ENCODE measurements at places on chromosomes 4 and X.

DNA sequence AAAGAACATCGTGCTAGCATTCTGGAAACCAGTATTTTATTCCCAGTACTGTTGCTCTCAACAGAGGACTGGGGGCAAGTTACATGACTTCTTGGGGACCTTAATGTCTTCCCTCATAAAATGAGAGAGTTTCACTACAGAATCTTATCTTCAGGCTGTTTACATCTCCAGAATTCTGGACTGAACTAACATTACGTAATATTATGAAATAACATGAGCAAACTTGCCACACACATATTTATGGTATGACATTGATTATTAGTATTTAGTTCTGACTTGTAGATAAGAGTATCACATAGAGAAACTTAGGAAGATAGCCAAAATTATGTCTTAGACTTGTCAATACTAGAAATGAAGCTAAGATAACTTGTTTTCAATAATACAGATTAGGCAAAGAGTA is 68.0 kb downstream of the NFKB1 start:
- no peak for DNase-seq

GRCh38 chr4:75916091-75916661 is 13.9 kb upstream of the PPEF2 start:
- DNase-seq: no peak

GRCh38 chr4:148258535-148258934 is 183.7 kb downstream of the NR3C2 start:
- DNase-seq: no peak

- no peak for DNase-seq
These were observed 514.7 kb downstream of the PCDH7 start for GRCh38 chr4:31234901-31235300.

DNA sequence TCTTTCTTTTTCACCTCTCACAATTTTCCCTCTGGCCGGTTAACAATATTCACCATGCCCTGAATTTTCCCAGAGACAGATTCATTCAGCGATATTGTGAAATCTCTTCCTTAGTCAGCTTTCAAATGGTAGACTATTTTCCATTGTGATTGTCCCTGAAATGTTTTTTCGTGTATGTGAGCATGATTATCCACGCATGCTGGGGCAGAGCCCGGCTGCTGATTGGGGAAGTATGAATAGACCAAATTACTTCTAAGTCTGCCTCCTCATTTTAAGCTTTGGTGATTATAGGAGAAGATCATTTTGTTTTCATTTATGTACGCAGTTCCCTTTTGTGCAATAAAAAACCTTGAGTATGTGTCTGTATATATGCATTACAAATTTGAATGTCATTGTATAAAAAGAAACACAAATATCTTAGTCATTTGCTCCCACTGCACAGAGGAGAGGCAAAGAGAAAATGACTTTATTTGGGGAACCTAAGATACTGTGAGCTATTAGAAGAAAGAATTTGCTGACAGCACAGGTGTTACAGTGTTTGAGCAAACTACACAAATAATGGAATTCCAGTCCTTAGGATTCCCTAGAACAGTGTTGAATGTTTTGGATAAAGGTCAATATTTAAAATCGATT is 11.3 kb downstream of the DTHD1 start:
- DNase-seq: no peak

DNA sequence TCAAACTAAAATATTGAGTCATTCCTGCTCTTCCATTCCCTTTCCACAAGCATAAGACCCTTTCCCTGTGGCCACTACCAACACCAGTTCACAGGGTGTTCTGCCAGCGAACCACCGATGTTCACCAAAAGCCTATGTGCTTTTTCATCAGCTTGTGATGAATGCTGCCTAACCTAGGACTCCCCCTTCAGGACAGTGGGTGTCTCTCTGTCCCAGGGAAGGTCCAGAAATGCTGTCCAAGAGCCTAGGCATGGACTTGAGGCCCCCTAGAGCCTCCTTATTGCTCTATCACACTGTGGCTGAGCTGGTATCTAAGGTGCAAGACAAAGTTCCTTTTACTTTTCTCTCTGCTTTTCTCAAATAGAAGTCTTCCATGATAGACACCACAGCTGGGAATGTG is 1015.6 kb downstream of the PCDH19 start:
- no peak for DNase-seq

GRCh38 chr4:105996845-105997244 is 101.6 kb downstream of the NPNT start:
- no peak for DNase-seq

DNA sequence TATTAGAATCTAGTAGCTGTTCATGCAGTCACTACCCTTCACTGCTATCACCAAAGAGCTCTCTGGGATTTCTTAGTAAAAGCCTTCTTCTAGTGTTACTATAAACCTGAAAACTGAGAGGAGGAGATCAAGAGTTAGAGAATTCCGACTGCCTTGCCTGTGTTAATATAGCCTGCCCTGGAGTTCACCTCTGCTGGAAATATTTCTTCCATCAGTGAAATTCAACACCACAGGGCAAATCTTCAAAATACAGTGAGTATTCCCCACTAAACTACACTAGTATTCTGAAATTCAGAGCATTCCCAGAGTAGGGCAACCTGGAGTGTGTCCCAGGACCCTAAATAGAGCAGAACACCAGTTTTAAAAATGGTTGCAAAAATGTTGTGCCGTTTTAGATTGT is 301.1 kb downstream of the ARHGAP24 start:
- DNase-seq: no peak

DNA sequence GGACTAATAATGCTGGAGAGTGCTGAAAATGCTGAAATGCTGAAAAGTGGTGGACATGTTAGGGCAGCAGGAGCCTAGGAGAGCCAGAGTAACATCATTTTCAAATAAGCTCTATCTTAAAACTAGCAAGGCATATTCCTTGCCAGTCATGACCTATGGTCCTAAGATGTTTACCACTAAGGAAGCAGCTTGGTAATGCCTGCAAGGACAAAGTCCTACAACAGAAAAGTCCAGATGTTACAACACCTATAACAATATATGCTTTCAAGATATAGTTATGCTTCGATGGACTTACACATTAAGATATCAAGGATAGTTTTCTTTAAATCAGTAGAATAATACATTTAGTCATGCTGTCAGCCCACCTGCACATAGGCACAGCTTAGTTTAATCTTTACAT is 4.5 kb upstream of the ADH4 start:
- DNase-seq: no peak

- DNase-seq: no peak
These were observed 368.1 kb downstream of the EPHA5 start for GRCh38 chr4:65302145-65302544.

DNA sequence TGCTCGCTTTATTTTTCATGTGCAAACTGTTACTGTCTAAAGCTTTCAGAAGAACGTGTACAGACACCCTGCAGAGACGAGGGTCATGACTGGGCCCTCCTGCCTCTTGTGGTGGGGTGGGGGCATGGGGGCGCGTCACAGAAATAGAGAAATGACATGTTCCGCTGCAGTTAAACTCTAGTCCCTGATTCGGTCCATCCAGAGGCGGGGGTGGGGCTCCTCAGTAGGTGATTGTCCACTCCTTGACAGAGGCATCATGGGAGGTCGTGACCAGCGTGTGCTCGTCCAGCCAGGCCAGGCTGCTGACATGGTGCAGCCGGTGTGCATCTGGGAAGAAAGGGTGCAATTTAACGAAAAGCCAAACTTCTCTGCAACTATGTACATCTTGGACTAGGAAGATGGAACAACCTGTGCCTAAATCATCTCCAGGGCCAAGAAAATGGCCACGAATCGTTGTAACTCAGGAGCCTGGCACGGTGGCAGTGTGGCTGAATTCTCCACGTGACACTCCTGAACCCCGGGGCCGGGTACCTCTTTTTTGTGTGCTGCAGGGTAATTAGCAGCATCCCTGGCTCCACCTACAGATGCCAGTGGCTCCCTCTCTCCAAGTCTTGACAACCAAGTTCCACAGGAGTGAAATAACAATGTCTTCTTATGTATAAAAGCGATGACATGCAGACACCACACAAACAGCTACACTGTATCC is 41.3 kb downstream of the WDR1 start:
- no peak for DNase-seq

- DNase-seq: no peak
These were observed 33.7 kb upstream of the ADH7 start for GRCh38 chr4:99468889-99469288.

- DNase-seq: no peak
These were observed 169.3 kb upstream of the FGF16 start for GRCh38 chrX:77277911-77278310.

GRCh38 chrX:154602226-154602625 is 16.9 kb downstream of the CTAG1B start:
- DNase-seq: no peak

Measured in activated naive CD4-positive, alpha-beta T cell treated with Interleukin-2 at 50 U/mL for 16 hours (primary cell).